Activated T-cell treated with anti-CD3 and anti-CD28 coated beads, Interleukin-2, amount 50 U/mL, for 48 hours (primary cell): ENCODE measurements at places on chromosomes 4 and X.

GRCh38 chr4:113444386-113444785 is 317.2 kb downstream of the CAMK2D start:
- DNase-seq: no peak

DNA sequence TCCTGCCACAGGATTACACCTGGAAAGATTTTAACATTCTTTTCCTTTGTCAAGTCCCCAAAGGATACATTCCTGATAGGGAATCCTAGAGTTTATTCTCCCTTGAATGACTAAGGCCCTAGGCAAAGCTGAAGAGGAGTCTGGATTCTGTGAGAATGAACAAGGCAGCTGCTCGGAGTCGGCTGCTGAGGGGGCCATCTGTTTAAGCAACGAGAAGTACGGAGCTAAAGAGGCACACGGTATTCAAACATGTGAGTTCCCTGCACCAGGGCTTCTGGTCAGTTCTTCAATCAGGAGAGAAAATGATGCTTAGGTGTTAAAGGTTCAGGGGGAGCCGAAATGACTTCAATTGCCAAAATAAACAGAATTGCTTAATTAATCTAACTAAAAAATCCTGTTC is 97.6 kb downstream of the MGST2 start:
- no peak for DNase-seq

DNA sequence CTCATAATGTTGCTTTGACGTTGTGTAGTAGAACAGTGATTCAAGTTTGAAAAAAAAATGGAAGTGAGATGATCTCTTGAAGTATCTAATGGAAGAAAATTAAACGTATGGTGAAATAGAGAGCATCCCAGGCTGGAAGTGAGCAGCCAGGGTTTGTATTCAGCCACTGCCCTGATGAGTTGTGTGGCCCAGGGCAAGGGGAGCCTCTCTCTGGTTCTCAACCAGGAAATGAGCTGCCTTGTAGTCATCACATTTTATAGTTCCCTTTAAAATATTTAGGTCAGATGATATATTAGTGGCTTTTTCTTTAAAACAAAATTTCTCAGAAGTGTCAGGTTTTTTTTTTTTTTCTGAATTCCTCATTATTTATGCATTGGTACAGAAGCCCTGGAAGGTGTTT is 150.3 kb downstream of the GPAT3 start:
- no peak for DNase-seq

- DNase-seq: no peak
These were observed 211.6 kb upstream of the TAPT1 start for GRCh38 chr4:16437836-16438235.

- DNase-seq: no peak
These were observed 28.3 kb downstream of the STK32B start for GRCh38 chr4:5079581-5079980.

- no peak for DNase-seq
These were observed 37.8 kb downstream of the PHKA2 start for GRCh38 chrX:18946157-18946556.

DNA sequence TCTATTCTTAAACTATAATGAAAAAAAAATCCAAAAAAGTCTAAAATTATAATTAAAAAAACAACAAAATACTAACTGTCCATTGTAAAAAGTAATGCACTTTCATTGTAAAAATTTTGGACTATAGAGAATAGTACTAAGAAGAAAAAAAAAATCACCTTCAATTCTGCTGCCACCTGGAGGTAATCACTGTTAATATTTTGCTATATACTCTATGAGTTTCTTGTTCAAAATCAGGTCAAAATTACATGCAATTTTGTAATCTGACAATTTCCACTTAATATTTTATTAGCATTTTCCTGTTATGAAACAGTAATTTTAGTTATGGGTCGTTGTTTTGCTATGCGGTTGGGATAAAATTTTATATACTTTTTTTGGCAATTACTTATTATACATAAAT is 62.0 kb downstream of the HTT start:
- no peak for DNase-seq

DNA sequence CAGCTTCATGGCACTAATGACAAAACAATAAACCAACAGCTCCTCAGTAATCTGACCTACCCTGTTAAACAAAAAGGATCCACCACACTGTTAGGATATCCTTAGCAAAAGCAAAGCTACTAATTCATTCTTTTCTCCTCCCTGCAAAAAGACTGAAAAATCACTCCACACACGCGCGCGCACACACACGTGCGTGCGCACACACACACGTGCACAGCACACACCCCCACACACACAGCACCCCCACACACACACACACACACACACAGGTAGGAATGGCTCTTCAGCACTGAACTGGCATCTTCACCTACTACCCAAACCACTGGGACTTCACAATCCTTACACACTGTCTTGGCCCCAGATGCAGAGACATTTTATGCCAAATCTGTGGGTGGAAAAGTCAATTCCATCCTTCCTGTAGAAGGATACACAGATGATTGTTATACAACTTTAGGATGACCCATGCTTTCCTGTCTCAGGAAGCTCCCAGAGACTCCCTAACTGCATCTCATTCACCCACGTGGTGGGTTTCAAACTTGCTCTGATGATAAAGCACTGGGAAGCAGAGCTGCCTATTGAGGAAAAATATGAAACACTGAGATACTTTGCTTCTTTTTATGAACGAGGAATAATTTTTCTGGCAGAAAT is 102.5 kb downstream of the TSPAN5 start:
- no peak for DNase-seq

- DNase-seq: no peak
These were observed 18.2 kb downstream of the ANKRD50 start for GRCh38 chr4:124694306-124694705.

DNA sequence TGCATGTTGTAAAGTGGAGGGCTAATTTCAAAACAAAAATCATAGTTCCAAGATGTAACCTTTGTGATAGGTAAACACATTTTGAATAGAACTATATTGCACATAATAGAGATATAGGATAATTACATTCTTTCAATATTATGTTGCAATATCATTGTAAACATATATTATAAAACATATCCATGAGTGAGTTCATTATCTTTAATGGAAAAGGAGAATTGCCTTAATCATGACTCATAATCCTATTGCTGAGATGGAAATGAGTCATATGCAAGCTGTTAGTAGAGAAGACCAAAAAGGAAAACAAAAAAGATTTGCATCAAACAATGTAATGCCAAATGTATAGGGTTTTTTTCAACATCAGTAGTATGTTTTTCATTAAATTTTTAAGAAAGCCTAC is 73.7 kb upstream of the WDR44 start:
- DNase-seq: no peak

GRCh38 chr4:168549143-168549542 is 52.3 kb downstream of the PALLD start:
- DNase-seq: no peak

DNA sequence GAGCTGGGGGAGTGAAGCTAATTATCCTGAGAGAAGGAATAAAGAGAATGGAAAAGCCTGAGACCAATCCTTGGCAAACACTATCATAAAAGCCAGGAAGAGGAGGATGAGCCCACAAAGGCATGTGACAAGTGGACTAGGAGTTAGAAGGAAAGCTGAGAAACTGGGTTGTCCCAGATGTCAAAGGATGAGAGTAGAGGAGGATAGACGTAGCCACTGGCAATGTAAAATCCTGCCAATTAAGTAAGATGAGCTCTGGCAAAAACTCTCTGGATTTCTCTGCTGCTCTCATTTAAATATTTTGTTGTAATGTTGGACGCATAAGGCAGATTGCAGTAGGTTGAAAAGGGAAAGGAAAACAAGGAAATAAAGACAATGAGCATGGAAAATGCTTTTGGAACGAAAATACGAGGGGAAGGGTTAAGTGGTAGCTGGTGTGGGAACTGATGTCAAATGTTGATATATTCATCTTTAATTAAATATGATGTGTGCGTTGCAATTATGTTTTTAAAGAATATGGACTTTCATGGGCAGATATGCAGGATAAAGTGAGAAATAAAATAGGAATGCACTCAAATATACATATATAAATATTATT is 14.2 kb upstream of the VEGFC start:
- no peak for DNase-seq

DNA sequence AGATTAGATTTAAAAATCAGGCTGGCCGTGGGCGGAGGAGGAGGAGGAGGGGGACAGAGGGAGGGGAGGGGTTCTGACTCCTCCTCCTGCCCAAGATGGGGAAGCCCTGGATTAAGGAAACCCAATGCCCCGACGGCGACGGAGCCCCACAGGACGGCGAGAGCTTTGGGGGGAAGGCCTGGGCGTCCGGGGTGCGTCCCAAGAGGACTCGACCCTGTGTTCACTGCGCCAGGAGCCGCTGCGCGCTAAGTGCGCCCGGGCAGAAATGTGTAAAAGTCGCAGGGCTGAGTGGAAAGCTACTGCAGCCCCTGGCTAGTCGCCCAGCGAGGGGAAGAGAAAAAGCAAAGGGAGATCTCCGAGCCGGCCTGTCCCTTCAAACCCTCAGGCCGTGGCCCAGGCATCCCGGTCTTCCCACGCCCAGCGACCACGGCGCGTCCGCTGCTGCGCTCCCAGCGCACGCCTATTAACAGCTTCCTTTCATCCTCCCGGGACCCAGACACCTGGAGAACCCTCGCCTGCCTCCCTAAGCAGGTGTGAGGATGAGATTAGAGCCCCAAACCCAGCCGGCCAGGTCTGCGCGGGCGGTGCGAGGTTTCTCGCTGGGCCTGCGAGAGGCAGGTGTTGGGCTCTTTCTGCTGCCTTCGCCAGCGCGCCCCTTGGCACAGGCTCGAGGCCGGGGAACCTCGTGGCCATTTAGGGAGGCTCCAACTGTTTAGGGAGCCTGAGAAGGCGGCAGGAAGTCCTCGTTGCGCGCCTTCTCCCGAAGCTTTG is 1.4 kb upstream of the RPS6KA3 start:
- peak; percentile 29 for DNase-seq

DNA sequence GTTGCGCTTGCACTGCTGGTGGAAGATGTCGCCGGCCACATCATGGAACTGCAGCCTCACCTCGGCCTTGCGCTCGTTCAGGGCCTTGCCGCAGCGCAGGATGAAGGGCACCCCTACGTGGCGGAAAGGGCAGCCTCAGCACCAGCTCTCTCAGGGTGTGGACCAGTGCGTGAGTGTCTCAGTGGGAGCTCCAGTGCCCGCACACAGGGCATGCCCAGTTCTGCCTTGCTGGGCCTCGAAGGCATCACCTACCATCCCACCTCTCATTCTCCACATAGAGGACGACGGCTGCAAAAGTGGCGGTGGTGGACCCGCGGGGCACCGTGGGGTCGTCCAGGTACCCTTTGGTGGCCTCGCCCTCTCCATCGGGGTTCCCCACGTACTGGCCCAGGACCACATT is 14.0 kb downstream of the G6PD start:
- DNase-seq: no peak

- no peak for DNase-seq
These were observed 2.0 kb upstream of the TRPC3 start for GRCh38 chr4:121953860-121954259.

GRCh38 chr4:129823105-129823504 is 727.2 kb downstream of the C4orf33 start:
- DNase-seq: no peak

DNA sequence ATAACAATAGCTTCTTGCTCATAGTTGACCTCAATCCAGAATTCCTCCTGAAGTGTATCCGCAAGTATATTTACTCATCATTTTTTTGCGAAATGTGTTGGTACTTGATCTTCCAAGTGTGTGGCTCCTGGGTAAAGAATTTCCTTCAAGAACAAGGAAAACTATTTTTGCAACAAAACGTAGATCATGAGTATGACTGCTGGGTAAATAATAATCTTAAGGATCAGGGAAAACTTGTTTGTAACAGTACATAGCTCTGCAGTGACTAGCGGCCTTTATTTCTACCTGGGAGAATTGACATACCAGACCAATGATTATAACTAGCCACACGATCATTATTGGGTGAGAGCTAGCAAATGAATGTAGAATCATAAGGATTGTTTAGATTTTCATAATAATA is 1311.7 kb downstream of the ARAP2 start:
- DNase-seq: no peak

DNA sequence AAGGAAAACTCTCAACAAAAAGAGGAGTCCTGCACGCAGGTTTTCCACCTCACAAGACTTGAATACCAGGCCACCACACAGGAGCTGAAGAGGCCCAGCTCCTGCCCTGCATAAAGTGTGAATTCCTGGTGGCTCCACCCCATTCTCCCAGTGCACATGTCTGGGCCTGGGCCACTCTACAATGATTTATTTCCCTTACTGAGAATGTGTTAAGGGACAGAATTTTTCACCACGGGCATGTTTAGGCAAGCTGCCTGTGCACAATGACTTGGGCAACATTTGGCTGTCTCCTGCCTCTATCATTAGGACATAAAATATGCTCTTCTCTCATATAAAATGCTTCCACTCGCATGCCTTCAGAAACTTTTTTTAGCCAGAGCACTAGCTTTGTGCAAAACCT is 197.1 kb downstream of the SLC7A11 start:
- DNase-seq: no peak

DNA sequence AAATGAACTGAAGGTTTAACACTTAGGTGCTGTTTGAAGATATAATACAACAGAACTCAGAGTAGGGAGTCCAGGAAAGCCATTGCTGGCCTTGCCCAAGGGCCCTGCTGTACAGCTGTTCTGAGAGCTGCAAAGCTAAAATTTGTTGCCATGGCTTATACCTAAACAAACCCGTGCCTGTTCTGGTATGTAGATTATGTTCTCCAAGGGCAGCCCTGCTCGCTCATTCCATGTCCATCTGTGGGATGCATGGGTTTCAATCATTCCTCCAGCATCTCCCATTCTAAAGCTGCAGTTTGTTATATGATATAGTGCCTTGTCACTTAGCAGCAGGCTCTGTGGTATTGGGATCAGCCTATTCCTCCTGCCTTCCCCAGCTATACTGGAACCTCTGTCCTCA is 80.8 kb upstream of the BMPR1B start:
- DNase-seq: no peak

GRCh38 chrX:134601240-134601765 is 57.0 kb downstream of the PLAC1 start:
- no peak for DNase-seq

- no peak for DNase-seq
These were observed 229.0 kb downstream of the UGT8 start for GRCh38 chr4:114827651-114828050.

DNA sequence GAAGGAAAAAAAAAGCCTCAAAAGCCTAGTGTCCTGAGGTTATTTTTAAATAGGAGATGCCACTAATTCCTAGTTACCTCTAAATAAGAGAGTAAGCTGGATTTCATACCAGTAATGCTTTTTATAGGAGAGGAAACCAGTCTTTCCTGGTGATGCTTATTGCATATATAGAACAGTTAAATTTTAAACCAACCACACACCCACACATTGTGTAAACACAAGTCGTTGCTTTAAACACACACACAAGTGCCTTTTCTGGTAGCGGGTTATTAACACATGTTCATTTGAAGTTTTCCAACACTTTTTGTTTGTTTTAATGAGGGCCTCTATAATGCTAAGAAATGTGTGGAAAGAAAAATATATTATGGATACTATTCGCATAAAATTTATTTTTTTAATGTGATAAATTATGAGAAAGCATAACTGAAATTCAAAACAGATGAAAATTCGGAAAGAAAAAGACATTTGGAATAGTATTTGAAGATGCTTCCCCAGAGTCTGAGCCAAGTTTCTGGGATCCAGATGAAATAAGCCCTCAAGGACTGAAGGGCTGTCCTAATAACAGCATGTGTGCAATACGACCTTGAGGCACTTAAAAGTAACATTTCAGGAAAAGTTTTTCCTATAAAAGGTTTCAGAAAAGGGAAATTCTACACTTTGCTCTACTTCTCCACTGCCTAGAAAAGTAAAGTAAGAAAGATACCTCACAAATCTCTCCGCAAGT is 2.0 kb downstream of the ANTXR2 start:
- no peak for DNase-seq
